Brain (organoid and tissue), 16 donors: ENCODE measurements at places on chromosomes 11 and 22. TPM values are rescaled to one million over a fixed set of nuclear protein-coding genes. Genes with fewer than 3 reads are reported as not detected.
A peak's percentile ranks its signal among the peaks of the same experiment; 100 is the strongest.

DNA sequence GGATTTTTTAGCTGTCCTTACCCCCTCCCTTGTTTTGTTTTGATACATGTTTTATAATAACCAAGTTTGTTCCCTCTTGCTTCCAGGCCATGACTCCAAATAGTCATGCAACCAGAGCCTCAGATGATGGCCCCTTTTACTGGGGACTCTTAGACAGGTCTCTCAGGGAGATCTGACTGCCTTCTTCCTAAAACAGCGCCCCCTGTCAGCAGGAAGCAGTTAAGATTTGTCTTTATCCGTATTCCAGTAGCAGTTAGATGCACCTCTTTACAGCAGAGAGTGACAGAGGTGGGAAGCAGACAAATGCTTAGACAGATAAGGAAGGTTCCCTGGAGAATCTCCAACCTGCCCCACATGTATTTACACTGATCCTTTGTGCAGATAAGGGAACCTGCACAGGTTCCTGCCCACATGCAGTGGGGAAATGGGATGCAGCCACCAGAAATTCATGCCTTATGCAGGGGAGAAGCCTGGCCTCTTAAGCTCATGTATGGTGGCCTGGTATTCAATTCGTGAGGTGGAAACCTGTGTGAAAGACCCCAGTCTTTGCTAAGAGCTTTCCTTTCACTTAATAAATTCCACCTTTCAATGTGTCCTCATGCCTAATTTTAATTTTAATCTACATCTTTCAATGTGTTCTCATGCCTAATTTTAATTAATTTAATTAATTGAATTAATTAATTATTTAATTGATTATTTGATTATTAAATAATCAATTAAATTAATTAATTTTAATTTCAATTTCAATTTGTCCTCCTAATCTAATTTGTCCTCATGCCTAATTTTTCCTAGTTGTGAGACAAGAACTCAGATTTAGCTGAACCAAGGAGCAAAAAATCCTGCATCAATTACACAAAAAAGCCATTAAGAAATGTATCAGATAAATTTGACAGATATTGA lies 11.5 kb upstream of the GLYAT start:
- no peak for DNase-seq

GRCh38 chr22:31987218-31987617 lies 42.9 kb downstream of the YWHAH start:
- no peak for DNase-seq

Gene NRIP3
- polyA plus RNA-seq, result 9.2 TPM

GRCh38 chr11:1531449-1532013 lies 40.5 kb downstream of the DUSP8 start:
- DNase-seq, result no peak

- DNase-seq, result peak; percentile 38
Measured at GRCh38 chr11:128964463-128964930, 21.8 kb upstream of the TP53AIP1 start.
